ENCODE measurements at places on chromosomes 1 and 21.

- DNase-seq: no peak
These were observed 299.7 kb downstream of the GRIK1 start for GRCh38 chr21:29640080-29640508.

DNA sequence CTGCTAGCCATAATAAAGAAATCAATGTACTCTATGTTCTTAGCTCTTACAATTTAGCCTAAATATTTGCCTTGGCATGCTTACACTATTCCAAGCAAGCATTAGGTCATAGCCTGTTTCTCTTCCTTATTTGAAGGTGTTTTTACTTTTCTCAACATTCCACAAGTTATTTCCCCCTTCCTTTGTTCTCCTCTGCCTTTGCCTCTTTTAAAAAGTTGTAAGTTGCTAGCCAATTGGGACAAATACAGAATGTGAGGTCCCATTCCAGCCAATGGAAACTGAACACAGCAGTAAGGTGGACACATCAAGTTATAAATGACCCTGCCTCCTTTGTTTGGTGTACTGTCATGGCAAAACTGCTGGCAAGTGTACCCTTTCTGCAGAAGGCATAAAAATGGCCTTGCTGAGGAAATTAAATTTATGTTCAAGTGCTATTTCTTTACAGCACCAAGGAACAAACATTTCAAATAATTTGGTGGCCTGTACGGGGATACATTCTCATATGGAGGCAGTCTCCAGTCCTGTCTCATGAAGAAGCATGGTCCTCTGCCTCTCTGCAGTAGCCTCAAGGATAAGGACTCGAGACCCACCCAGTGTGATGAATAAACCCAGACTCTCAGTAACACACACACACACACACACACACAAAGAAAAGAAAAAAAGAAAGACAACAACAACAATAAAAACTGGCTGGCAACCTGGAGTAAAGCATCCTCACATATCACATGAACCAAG lies 28.8 kb upstream of the FMO1 start:
- DNase-seq: no peak

DNA sequence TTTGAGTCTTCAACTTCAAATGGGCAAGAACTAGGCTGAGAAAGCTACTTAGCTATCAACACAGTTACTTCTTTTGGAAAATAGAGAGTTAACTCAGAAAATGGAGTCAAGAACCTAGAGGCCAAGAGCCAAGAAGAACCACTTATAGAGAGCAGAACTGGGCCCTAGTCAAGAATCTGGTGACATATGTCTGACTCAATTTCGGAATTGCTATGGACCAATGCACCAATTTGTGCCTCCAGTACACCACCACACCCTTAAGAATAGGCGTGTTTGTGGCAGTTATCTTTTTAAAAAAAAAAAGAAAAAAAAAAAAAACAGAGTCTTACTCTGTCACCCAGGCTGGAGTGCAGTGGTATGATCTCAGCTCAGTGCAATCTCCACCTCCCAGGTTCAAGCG lies 7.8 kb downstream of the S100A2 start:
- no peak for DNase-seq

GRCh38 chr1:225410036-225410435 lies 17.8 kb downstream of the LBR start:
- no peak for DNase-seq

DNA sequence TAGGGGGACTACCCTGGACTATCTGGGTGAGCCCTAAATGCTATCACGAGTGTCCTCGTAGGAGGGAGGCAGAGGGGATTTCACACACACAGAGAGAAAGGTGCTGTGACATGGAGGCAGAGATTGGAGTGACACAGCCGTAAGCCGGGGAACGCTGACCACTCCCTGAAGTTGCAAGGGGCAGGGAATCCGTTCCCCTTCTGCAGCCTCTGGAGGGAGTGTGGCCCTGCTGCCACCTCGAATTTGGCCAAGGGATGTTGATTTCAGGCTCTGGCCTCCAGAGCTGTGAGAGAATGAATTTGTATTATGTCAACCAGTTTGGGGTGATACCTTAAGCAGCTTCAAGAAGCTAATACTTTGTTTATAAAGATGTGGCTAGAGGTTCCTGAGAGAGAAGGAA lies 137.7 kb downstream of the ACTL8 start:
- DNase-seq: no peak

GRCh38 chr1:24151175-24151533 lies 8.2 kb upstream of the IL22RA1 start:
- DNase-seq: no peak

GRCh38 chr1:219088778-219089557 lies 84.7 kb upstream of the LYPLAL1 start:
- peak; percentile 16 for DNase-seq

GRCh38 chr1:25563330-25564215 lies 20.2 kb downstream of the LDLRAP1 start:
- DNase-seq: no peak

DNA sequence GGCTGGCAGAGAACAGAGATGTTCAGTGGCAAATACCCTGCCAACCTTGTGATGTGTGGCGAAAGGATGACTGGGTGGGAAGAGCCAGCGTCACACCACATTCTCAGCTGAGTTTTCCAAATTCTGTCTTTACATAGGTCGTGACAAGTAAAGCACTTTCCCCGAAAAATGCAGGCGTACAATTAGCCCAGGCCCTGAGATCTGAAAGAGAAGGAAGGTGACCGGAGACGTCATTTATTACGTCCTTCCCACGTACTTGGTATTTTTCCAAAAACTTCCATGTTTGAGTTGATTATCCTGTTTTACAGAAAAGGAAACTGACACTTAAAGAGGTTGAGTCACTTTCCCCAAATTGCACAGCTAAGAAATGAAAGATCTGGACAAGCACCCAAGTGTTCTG lies 413.3 kb downstream of the PRDM2 start:
- no peak for DNase-seq

- DNase-seq: no peak
These were observed 15.7 kb downstream of the BLACAT1 start for GRCh38 chr1:205440121-205440475.

DNA sequence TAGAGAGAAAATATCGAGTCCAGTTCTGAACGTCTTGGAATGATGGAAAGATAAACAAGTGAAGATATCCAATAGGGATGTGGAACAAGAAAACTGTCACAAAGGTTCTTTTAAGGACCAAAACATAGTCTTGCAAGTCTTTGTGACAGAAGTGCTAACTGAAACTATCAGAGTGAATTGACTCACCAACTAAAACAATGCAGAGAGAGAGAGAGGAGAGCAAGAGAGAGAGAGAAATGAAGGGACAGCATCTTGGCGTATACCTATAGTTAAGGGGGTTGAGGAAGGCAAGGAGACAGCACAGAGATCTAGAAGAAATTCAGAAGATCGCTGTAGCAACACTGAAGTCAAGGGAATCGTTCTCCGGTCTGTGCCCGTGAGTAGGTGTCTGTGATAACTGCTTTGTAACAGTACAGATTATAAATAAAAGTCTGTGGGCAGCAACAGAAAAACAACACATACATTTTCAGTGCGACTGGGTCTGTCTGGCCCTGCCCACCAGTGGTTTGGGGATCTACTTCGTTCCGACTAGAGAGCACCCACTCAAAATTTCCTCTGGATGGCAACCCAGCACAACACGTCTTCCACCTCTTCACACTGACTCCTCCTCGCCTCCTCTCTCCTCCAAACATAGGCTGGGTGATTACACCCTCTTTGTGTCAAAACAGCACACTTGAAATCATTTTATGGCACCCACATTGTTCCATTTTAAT lies 4.8 kb upstream of the COA6 start:
- no peak for DNase-seq

DNA sequence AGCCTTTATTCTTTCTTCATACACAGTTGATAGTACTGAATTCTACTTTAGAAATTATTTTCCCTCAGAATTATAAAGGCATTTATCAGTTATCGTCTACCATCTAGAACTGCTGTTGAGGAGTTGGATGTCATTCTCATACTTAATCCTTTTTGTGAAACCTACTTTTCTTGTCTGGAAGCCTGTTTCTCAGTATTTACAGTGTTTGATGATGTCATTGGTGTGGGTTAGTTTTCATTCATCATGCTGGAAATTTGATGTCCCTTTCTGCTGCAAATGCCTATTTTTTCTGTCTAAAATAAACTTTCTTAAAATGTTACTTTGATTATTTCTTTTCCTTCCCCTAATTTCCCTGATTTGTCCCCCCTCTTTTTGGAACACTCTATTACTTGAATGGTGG lies 22.8 kb upstream of the ZNF281 start:
- DNase-seq: no peak

- peak; percentile 64 for DNase-seq
These were observed 35.1 kb downstream of the MPZL1 start for GRCh38 chr1:167756730-167757405.

DNA sequence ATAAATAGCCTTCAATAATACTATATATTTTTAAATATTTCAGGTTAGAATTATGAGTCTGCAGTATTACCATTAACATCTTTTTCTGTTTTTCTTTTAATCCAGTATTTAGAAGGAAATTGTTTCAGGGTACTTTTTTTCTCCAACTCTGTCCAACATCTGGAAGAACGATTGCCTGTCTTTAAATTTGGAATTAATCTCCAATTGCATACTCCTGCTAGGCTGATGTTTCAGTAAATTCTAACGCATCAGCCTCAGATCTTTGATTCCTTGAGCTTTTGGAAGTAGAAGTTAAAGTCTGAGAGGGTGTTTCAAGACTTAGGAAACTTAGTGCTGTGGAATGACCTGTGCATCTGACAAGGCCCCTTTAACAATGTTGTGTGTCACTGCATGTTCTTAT lies 20.3 kb downstream of the NFIA start:
- no peak for DNase-seq

GRCh38 chr1:212234431-212235395 lies 50.5 kb upstream of the PPP2R5A start:
- peak; percentile 59 for DNase-seq

DNA sequence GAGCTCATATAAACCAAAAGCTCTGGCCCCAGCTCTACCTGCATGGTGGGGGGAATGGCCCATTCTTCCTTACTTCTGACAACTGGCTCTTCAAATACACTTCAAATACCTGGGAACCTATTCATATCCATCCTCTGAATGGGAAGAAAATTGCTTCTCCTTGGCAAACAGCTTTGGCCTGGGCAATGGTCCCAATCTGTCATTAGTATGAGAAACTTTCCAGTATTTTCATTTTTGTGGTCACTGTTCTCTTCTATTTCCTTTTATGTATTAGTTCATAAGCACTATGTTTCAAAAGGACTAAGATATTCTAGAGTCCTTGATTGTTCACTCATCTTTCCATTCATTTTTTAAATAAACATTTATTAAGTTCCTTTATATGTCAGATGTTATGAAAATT lies 5.2 kb upstream of the HSD3B2 start:
- DNase-seq: no peak

GRCh38 chr1:15963363-15963967 lies 12.4 kb downstream of the ZBTB17 start:
- no peak for DNase-seq

GRCh38 chr21:34545079-34545884 lies 33.3 kb upstream of the KCNE1 start:
- peak; percentile 32 for DNase-seq

DNA sequence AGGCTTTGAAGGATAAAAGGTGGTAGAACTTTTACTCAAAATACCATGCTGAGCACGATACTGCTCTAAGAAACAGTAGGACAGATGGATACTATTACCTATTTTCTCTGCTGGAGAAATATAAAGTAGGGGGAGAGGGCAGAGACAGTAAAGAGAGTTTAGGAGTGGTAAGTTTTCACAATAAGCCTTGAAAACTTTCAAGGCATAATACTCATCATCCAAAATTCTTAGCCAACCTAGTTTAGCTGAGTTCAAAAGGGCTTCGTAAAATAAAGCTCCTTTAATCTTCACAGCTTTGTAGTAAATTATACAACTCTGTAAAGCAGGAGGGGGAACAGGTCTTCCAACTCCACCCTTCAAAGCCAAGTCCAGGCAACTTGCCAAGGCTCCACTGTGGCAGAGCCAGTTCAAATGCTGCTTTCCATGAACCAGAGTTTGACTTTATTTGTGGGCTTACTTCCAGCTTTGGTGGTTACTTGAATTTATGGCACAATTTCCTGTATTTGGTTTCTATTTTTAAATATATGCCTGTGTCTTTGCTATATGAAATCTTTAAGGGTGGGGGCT lies 15.5 kb downstream of the TEX38 start:
- peak; percentile 82 for DNase-seq

DNA sequence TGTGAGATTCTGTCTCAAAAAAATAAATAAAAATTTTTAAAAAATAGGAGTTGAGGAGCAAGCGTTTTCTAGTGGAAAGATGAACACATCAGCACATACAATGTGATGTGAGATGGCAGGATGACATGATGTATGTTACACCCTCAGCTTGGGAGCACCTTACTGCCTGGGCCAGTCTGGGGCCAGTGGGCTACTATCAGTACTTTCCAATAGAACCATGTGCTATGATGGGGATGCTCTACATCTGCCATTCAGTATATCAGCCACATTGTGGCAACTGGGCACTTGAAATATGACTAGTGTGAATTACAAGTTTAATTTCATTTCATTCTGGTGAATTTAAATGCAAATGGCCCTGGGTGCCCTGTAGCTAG lies 156.0 kb downstream of the PGBD5 start:
- DNase-seq: no peak

DNA sequence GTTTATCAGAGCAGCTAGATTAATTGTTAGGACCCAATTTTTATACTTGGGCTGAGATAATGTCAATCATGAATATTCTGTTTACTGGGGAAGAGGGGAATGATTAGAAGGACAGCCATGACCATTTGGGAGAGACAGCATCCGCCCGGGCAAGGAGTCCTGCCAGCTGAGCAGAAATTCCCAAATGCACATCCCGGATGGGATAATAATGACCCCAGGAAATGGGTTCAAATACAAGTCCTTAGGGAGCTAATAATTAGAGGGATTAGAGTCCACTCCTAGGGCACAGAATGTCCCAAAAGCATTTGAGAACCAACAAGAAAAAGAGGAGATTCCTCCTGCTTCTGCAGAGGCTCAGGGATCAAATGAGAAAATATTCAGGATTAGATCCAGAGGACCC lies 115.9 kb downstream of the LRRC53 start:
- peak; percentile 37 for DNase-seq

- no peak for DNase-seq
These were observed 205.3 kb downstream of the TM2D1 start for GRCh38 chr1:61519631-61520030.

DNA sequence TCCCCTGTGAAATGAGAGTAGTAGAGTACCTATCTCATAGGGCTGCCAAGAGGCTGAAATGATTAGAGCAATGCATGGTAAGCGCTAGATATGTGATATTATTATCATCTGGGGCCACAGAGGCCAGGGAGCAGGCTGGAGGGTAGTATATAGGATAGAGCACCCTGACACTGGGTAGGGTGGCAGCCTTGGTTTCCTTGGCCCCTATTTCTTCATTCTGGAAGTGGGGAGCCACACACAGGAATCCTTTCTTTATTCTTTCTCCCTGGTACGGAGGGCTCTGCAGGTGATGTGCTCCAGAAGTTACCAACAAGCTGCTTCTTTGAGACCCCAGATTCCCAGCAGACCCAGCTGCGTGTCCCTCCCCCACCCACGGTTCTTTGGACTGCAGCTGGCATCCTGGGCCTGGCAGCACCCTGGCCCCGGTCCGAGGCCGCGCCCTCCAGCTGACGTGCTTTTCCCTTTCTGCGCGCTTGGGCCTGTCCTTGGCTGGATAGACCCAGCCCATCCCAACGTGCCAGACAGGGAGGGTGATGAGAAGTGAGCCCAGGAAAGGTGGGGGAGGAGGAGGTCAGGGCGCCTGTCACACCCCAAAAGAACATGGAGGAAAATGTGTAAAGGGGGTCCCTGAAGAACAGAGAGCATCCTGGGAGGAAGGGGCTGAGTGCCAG lies 18.2 kb downstream of the INAVA start:
- DNase-seq: no peak
